ENCODE measurements at places on chromosomes 2 and 18.

GRCh38 chr18:43876748-43877147, 599.5 kb upstream of the SYT4 start:
- DNase-seq = no peak

GRCh38 chr2:104862058-104862941, 8.4 kb downstream of the POU3F3 start:
- no peak for DNase-seq

- no peak for DNase-seq
Measured at GRCh38 chr2:138723196-138723987, 56.8 kb downstream of the NXPH2 start.

DNA sequence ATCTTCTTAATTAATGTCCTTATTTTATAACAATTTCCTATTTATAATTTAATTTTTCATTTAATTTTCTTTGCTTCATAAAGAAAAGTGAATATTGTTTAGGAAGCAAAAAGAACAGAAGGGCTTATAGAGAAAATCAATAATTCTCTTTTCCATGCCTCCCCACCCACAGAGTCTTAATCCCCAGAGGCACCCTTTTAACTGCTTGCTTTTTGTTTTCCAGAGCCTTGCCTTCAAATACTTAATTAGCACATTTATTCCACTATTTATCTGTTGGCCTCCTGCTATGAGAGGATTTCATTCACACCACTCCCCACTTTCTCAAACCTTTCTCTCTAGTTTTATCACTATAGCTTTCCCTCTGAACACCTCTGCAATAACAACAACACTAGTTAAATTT, 373.6 kb downstream of the MBD2 start:
- no peak for DNase-seq

GRCh38 chr2:159968279-159968900, 94.0 kb downstream of the PLA2R1 start:
- peak; percentile 40 for DNase-seq

DNA sequence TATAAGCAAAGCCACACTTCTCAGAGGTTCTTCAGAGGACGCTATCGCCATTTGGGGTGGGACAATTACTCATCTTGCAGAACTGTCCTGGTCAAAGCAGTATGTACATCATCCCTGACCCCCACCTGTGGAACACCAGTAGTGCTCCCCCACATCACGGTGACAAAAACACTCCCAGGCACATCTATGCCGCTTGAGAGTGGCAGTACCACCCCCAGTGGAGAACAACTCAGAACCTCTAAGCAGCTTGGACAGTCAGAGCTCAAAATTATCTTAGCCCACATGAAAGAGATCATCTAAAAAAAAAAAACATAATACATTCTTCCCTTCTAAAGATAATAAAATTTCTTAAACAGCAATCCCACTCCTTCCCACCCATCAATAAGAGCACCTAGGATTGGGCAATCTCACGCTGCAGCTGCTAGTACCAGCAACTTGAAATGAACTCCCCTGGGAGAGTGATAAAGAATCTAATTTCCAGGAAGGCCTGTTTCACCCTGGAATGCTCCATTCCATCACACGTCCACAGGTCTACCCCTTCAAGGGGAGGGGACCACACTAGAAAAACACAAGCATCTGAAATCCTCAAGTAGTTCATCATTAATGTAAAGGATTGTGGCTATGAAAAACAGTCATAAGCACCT, 31.7 kb downstream of the LRP2 start:
- no peak for DNase-seq

DNA sequence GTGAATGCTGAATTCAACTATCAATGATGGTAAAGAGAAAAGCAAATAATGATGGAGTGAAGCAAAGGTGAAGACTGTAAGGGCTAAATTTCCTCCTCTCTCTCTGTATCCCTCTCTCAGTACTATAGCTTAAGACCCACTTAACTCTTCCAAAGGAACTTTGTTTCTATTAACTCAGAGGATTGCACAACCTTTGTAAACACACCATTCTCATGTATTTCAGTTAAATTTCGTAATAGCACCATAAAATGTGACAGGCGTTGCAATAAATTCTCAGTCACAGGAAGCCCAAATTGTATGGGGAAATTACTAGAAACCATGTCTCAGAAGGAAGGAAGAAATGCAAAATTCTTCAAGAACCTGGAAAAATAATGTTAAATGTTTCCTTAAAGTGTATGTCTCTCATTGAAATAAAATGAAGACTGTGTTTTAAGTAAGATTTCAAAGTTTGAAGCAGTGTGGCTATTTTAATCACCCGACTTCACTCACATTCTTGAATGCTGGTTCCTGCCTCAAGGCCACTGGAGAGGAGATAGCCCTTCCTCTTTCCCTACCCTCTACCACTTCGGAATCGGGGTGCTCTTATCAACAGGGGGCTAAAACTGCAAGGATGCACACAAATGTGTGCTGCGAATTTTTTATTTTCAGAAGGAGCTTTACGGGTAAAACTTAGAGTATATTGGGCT, 112.1 kb downstream of the FTCDNL1 start:
- DNase-seq = peak; percentile 4

GRCh38 chr2:241857041-241857541, 1.6 kb downstream of the PDCD1 start:
- no peak for DNase-seq

Data from HT1080 (cell line).